Stimulated activated CD8-positive, alpha-beta memory T cell treated with anti-CD3 and anti-CD28 coated beads, Interleukin-15, amount 100 ng/mL, for 4 hours (primary cell): ENCODE measurements at places on chromosomes 3 and 15.

GRCh38 chr3:15155840-15156360 lies 50.1 kb upstream of the CAPN7 start:
- no peak for DNase-seq

DNA sequence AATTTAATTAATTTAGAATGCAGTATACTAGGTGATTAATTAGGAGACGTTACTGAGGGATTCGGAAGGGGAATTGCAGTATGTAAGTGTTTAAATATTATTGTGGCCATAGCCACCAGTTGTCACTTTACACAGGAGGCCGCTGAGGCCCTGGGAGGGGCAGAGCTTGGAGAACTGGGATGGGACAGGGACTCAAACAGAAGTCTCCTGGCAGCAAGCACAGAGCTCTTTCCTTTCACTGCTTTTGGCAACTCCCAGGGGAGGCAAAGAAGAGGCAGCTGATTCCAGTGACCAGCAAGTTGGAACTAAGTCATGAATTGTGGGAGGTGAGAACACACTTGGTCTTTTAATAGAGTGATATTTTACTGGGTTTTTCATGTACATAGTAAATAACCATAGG lies 248.6 kb downstream of the RPLP1 start:
- DNase-seq, result no peak

DNA sequence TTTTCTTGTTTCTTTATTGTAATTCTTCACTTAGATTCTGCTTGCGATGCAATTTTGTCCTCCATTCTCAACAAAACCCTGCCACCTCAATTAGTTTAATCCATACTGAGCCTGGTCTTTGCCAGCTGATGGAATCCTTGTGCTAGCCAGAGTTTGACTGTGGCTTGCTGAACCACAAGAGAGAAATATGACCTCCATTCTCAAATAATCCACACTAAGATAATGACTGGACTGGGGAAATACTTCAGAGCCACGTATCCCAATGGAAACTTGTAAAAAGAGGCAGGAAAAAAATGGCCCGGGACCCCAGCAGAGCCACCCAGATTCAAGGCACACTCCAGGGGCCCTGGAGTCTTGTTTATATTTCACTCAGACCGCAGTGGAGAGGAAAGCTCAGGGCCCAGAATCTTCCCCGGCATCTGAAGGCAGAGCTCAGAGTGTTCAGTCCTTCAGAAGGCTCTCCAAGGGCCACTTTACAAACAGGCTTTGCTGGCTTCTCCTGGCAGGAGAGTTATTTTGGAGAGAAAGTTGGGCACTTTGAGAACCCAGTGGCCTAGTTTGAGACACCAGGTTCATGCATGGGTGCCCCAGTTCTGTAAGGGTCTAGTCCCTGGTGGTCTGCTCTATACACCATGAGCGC lies 62.7 kb downstream of the SSUH2 start:
- no peak for DNase-seq

GRCh38 chr3:199835-200234 lies 3.3 kb downstream of the CHL1 start:
- DNase-seq, result no peak

GRCh38 chr3:79809106-79809505 lies 41.3 kb upstream of the ROBO1 start:
- no peak for DNase-seq

GRCh38 chr3:80079886-80080285 lies 312.1 kb upstream of the ROBO1 start:
- no peak for DNase-seq

DNA sequence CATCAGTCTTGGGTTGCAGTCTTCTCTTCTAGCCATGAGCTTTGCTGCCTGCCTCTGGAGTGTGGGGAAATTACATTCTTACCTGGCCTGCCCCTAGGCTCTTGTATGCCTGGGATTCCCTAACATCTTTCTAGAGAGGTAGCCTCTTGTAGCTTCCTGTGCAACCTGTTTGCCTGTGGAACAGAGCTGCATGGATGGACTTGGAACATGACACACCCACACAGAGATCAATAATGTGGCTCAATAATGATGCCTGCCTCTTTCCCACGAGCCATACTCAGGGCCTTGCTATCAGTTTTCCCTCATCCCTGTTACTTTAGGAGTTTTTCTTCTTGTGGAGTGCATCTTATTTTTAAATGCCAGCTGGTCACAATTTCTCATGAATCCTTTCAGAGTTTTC lies 11.4 kb downstream of the CHCHD6 start:
- DNase-seq, result no peak

GRCh38 chr15:62722237-62722636 lies 320.3 kb upstream of the TPM1 start:
- DNase-seq, result no peak

- DNase-seq, result no peak
These were observed 31.9 kb downstream of the CEP63 start for GRCh38 chr3:134517791-134518190.

- no peak for DNase-seq
These were observed 99.9 kb downstream of the ANO10 start for GRCh38 chr3:43521941-43522340.

DNA sequence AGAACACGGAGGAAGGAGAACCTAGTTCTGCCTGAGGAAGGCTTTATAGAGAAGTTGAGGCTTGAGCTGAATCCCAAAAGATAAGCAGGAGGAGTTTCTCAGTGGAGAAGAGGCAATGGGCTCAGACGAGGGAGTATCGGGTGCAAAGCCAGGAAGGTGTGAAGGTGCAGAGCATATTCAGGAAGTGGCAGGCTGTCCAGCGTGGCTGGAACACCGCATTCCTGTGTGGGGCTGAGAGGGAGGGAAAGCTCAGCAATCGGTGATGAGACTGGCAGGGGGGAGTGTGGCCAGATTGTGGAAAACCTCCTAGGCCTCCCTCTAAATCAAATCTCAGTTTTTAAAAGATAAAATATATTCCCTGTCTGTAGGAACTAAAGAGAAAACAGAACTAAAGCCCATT lies 63.0 kb downstream of the ARHGAP31 start:
- DNase-seq, result no peak

- DNase-seq, result no peak
These were observed 83.1 kb upstream of the PLCL2 start for GRCh38 chr3:16801698-16802097.

DNA sequence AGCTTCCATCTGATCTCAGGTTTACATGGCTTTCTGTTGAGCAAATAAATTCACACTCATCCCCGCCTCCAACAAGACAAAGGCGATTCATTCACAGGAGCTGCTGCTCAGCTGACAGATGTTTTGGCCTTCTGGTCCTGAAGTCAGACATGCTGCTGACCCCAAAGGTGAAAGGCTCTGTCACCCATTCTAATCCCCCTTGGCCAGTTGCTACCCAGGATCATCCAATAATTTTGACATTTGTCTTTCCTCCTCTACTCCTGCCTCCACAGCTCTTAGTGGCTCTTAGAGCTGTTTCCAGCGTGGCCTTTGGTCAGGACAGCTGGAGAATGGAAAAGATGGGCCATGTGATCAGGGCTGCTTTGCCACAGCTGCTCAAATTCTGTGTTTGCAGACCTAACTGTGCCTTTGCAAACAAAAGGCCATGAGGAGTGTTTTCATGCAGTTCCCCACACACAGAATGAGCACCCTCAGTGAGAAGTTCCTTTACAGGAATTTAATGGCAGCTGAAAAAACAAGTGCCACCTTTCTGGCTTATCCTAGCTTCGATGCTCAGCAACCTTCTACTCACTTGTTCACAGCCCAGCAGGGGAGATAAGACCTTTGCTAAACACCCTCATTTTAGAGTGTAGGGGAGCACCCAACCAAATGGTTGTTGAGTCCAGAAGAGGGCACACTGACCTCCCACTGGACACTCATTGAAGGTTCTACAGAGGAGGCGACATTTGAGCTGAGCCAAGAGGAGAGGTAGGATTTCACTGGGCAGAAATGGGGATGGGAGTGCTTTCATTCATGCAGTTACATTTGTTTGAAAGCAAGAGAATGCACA lies 39.0 kb downstream of the CYP19A1 start:
- DNase-seq, result no peak

GRCh38 chr15:67882487-67883233 lies 42.8 kb upstream of the RNU6-1 start:
- no peak for DNase-seq

- no peak for DNase-seq
These were observed 59.3 kb downstream of the CYP11A1 start for GRCh38 chr15:74307827-74308811.

DNA sequence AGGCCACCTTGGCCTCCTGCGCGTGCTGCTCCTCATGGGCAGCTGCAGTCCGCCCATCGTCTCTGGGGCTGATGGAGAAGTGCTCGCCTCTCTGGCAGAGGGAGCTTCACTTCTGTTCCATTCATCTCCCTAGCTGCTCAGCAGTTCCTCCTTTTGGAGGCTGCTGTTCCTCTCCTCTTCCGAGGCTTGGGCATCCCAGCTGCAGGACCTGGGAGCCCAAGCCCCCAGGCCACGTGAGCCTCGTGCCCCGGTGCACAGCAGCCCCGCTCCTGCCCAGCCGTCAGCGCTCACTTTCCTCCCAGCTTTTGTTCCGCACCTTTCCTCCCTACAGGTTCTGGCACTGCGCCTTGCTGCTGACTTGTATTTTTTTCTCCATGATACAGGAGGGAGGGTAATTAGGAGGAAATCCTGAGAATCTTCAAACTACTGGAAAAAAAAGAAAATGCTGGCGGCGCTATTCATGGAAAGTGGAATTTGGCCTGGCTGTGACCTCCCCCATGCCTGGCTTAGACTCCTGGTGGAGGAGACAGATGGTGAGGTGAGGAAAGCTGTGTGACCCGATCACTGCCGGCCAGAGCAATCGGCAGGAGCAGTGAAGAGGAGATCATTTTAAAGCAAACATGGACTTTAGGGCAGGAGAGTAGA lies 210.1 kb downstream of the CHST2 start:
- no peak for DNase-seq
